ENCODE measurements at places on chromosomes 5 and 9.

GRCh38 chr9:87711857-87712800, 13.8 kb upstream of the CTSL start:
- DNase-seq, result no peak

DNA sequence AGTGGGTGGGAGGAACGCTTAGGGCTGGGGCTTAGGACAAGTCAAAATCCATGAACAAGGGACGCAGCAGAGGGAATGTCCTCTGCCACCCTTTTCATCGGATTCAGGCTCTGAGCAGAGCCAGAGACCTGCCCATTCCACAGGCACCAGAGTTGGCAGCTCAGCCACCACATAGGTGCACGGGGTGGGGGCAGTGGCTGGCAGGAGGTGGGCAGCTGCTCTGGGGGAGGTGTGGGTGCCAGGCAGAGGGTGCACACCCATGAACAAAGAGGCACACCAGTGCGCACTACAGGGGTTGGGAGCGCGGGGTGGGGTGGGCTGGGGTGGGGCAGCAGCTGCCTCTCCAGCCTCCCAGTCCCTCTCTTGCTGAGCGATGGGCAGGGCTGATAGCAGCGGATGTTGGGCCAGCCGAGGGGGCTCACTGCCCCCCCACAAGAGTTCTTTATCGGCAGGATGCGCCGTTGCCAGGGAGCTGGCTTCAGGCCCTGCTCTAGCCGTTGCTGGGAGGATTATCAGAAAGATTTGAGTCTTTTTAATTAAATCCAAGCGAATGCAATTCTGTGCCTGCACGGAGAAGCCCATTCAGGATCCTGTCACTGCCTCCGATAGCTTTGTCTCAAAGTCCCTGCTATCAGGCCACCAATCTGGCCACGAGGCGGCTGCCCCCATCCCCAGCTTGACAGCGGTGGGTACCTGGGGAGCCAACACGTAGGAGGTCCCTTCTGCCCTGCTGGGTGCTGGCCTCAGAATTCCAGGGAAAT, 64.3 kb upstream of the LMX1B start:
- DNase-seq, result no peak

DNA sequence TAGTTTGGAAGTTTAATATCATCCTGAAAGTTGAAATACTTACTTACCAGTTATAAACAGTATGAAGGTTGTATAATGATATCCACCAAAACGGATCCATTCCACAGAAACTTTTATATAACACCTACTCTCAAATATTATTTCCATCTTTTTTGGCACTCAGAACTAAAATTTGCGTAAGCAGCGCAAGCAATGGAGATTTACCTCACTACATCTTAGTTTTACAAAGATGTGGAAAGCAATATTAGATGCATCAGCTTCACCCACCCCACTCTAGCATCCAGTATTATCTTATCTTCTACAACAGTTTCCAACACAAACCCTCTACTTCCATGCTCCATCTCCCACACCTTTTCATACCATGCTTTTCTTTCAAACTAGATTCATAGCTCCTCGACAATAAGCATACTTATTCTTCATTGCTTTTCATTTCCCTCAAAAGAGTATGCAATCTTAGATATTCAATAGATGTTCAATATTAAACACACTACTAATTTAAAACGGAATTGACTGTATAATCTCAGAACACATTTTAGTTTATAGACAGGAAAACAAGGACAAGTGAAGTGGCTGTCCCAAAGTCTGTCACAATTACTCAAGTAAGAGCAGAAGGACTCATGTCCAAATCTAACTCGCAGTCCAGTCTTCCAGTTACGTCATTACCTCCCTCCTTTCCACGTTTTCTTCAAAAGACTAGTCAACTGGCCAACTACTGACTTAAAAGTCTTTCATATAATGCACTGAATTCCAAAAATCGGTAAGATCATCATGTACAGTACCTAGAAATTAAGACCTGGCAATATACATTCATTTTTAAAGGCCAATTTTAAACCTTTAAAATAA, 2.2 kb downstream of the PPP2CA start:
- DNase-seq, result no peak

DNA sequence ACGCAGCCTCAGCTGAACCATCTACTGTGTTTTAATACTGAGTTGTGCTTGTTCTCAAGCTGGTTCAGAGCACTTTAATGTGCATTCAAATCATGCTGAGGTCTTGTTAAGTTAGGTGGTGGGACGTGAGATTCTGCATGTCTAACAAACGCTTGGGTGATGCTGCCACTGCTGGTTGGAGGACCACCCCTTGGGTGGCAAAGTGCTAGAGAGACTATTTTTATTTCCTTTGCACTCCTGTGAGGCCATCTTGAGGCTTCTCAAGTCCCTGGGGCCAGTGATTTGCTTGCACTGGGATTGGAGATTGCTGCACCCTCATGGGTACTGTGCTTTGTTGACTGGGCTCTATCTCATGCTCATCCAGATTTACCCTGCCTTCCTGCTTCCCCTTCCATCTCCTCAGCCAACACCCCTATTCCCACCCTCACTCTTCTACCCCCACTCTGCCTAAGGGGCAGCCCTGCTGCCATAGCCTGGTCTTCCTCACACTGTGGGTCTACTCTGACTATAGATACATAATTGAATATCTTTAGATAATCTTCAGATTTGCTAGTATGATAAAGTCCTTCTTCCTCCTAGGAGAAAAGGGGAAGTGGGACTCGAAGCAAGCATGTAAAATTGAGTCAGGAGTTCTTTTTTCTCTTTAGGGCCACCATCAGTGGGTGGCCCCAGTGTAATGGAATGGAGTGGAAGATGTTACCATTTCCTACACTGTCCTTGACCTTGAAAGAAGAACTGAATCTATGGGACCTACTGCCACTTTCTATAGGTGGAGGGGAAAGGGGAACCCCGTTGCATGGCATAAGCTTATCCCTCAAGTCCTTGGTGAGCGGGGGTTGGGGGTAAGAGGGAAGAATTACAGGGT, 45.1 kb upstream of the SUB1 start:
- DNase-seq, result peak; percentile 34

- no peak for DNase-seq
Measured at GRCh38 chr9:4603830-4604229, 58.3 kb upstream of the PLPP6 start.

GRCh38 chr5:74446725-74447241, 193.7 kb downstream of the ENC1 start:
- DNase-seq, result no peak

GRCh38 chr5:2602451-2603271, 148.8 kb downstream of the IRX2 start:
- DNase-seq, result no peak

- no peak for DNase-seq
Measured at GRCh38 chr5:9774472-9775079, 144.4 kb upstream of the TAS2R1 start.

DNA sequence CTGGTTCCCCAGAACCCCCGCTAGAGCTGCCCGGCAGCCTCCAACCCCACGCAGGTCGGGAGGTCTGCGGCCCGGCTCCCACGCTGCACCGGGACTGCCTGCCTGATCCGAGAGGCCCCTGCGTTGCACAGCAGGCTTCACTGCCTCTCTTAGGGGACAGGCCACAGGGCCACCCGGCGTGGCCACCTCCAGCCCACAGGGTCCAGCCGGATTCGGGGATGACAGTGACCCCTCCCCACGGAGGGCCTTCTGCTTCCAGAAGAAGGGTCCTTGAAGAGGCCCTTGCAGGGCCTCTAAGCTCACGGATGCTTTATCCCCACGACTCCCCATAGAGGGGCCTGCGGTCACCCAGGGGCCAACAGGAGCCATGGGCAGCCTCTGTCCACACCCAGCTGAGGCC, 66.1 kb upstream of the PPP1R26 start:
- no peak for DNase-seq

DNA sequence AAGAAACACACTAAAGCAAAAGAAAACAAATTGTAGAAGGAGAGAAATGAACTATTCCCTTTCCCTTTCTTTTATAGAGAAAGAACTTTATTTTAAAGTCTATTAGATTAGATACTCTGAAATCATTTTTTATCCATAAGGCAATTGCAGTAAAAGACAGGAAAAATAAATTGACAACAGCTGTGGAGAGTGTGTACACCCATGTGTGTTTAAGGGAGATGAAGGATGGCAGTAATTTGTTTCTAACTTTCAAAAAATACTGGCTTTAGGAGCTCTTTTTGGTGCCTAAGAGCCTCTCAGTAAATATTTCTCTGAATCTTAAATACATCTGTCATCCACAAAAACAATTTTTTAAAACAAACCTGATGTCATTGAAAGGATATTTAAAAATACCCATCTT, 18.3 kb upstream of the ARL14EPL start:
- DNase-seq, result no peak

DNA sequence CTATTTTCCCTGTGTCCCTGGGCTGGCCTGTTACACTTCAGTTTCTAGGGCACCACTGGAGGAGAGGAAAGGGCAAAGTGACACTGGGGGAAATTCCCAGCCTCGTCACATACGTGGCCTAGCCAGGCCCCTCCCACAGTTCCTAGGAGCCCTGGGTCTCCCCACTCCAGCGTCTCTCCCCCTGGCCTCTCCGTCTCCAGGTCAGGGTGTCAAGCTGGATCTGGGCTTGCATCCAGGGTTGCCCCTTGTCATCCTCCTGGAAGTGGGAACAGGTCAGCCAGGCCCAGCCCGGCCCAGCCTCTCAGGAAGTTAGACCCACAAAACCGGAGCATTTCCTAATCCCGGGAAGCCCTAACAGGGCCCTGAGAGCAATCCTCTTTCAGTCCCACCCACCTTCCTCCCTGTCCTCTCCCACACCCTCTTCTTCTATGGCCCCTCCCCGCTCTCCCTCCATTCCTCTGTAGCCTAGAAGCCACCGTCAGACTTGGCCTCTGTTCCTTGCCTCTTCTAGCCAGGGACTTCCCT, 4.7 kb upstream of the TNIP1 start:
- no peak for DNase-seq

GRCh38 chr5:6287176-6287575, 91.2 kb downstream of the MED10 start:
- no peak for DNase-seq

GRCh38 chr9:121636978-121637712, 14.3 kb upstream of the DAB2IP start:
- DNase-seq, result no peak

DNA sequence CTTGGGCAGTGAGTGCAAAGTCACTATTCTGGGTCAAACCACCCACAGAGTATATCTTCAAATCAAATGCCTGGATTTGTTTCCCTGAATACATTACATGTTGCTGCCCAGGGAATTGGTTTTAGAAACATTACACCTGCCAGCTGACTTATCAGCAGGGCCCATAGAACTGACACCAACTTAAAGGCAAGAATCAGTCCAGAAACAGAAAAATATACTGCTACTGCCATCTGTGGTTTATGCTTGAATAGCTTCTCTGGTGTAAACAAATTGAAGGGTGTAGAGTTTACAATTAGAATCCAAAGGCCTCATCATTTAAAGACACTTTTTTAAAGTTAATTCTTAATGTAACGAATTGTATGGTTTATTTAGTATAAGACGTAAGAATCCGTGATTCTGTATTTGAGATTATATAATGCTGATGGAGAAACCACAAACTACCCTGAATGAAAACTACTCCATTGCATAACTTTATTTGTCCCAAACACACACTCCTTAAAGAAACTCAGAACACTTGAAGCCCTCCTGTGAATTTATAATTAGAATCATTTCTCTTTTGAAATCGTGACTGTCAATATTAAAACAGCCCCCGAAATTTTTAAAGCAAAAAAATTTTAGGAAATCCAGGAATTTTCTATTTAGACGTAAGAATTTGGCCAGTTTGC, 6.2 kb downstream of the NR6A1 start:
- DNase-seq, result peak; percentile 59

DNA sequence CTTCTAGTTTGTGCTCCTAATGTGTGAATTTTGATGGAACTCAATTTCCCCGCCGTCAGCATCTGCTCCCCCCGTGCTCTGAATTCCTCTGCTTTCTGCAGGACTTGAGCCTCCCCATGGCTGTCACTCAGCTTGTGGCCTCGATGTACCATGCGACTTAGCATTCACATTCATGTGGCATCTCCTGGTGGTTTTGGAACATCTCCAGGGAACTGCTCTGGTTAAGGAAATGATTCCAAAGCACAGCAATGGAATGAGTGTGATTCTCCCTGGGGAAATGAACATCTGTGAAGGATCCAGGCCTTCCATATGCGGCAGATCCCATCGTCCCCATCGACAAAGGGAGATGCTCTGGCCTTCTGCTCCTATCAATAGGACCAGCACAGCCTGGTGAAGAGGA, 119.0 kb downstream of the ENTREP1 start:
- no peak for DNase-seq

DNA sequence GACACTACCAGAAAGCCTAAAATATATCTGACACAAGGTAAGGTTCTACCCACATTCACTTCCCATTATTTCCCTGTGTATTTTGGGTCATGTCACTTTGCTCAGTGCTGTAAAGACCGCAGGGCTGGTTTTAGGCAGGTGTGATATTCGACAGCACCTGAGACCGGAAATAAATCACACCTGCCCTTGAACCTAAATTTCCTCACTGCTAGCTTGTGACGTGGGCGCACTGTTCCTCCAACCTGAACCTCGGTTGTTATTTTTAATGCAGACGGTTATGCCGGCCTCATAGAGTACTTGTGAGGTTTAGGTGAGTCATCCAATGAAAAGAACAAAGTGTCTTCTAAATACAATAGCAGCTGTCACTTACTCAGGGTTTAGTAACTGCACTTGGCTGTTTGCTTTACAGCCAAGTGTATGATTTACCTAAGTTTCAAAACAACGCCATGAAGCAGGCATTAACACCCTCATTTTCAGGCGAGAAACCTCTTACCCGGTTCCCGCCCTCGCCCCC, 20.7 kb upstream of the ZNF782 start:
- DNase-seq, result peak; percentile 62

GRCh38 chr9:35920051-35920620, 10.8 kb downstream of the SPAAR start:
- DNase-seq, result no peak

GRCh38 chr9:110152704-110153374, 55.1 kb downstream of the C9orf152 start:
- no peak for DNase-seq

- DNase-seq, result no peak
Measured at GRCh38 chr5:124634228-124634739, 112.2 kb downstream of the ZNF608 start.

- no peak for DNase-seq
Measured at GRCh38 chr9:134049236-134049635, 18.6 kb downstream of the BRD3 start.

GRCh38 chr5:178236679-178237078, 4.1 kb upstream of the PHYKPL start:
- no peak for DNase-seq
